ENCODE measurements at places on chromosomes 1 and 21. TPM values are rescaled to one million over a fixed set of nuclear protein-coding genes. Genes with fewer than 3 reads are reported as not detected.

The ZYG11A gene
- 0.23 TPM for total RNA-seq

The LCE7A gene
- not detected for total RNA-seq

The STYXL2 gene
- not detected for total RNA-seq

The PPCS gene
- total RNA-seq = 77.5 TPM

The EPHX1 gene
- total RNA-seq = 116 TPM

The SF3B4 gene
- 54.2 TPM for total RNA-seq

The OR2L5 gene
- not detected for total RNA-seq

The LCE1D gene
- total RNA-seq = not detected

The ZBTB17 gene
- 44.4 TPM for total RNA-seq

The INAVA gene
- total RNA-seq = 83.2 TPM

The PPFIA4 gene
- total RNA-seq = 2.4 TPM

The CFHR2 gene
- not detected for total RNA-seq
